Breast epithelium (tissue), 4 donors: ENCODE measurements at places on chromosomes 6 and 20. TPM values are rescaled to one million over a fixed set of nuclear protein-coding genes. Genes with fewer than 3 reads are reported as not detected.

RAET1L gene
- not detected for total RNA-seq

PPP1R14C gene
- 3.3 TPM for total RNA-seq

TNFRSF6B gene
- total RNA-seq = 2.8 TPM

PNISR gene
- total RNA-seq = 206 TPM

TRIM40 gene
- total RNA-seq = not detected

MACROD2 gene
- total RNA-seq = 6.7 TPM

EYS gene
- 1.3 TPM for total RNA-seq

HS3ST5 gene
- total RNA-seq = not detected

LZTS3 gene
- total RNA-seq = 12.1 TPM

RIPPLY2 gene
- total RNA-seq = not detected

OSER1 gene
- total RNA-seq = 59.6 TPM

PTK7 gene
- 52.1 TPM for total RNA-seq

RAB44 gene
- total RNA-seq = 0.29 TPM

OPRL1 gene
- 2.3 TPM for total RNA-seq

TP53TG5 gene
- total RNA-seq = 1.3 TPM

SMLR1 gene
- total RNA-seq = not detected

SLC32A1 gene
- not detected for total RNA-seq

SLC22A2 gene
- not detected for total RNA-seq

HLA-DOA gene
- 5.7 TPM for total RNA-seq

ZNF165 gene
- total RNA-seq = 3.1 TPM

SPAG4 gene
- total RNA-seq = 3.4 TPM

AKAP12 gene
- 368 TPM for total RNA-seq

BPIFB2 gene
- total RNA-seq = not detected

NRSN2 gene
- total RNA-seq = 9.4 TPM

UBD gene
- 0.80 TPM for total RNA-seq

EYA2 gene
- total RNA-seq = 19.2 TPM

TMEM217 gene
- not detected for total RNA-seq

GRM1 gene
- not detected for total RNA-seq

FAXC gene
- 5.2 TPM for total RNA-seq

TPX2 gene
- 0.33 TPM for total RNA-seq

BTNL2 gene
- not detected for total RNA-seq

SLC17A1 gene
- not detected for total RNA-seq

NRSN1 gene
- total RNA-seq = not detected

SOX12 gene
- total RNA-seq = 3.7 TPM

CALHM6 gene
- total RNA-seq = 9.1 TPM

CTCFL gene
- not detected for total RNA-seq

PCK1 gene
- 29.3 TPM for total RNA-seq

ADGRB3 gene
- 1.2 TPM for total RNA-seq

TUBB2B gene
- 4.2 TPM for total RNA-seq

CLDN20 gene
- total RNA-seq = not detected

RHAG gene
- total RNA-seq = not detected
